ENCODE measurements at places on chromosomes 12 and 14.

DNA sequence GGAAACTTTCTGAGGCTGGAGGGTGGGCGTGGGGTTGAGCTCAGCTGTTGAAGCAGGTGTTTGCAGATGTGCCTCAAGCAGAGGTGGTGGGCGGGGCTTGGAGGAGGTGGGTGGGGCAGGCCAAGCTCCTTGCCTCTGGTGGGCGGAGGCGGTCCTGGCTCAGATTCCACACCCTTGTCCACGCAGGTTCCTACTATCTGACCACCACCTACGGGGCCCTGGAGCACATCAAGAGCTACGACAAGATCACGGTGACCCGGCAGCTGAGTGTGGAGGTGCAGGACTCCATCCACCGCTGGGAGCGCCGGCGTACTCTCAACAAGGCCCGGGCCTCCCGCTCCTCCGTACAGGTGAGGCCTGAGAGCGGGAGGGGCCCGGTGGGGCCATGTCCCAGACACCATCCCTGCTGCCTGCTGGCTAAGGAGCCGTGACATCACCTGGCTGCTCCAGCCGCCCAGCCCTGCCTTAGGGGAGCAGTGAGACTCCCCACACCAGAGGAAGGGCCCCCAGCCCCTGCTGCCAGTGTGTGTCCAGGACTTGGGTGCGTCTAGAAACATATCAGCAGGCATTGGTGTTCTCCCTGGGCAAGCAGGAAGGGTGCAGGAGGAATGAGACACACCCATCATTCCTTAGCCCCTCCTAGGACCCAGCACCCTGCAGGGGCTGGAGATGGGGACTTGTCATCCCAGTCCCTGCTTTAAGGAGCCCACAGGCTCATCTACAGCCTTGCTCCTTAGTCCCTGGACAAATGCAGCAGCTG lies 63.4 kb downstream of the LGMN start:
- no peak for DNase-seq

- DNase-seq = no peak
Observed at GRCh38 chr14:31170411-31170810, 37.2 kb downstream of the HECTD1 start.

GRCh38 chr12:132660052-132660451 lies 27.1 kb downstream of the POLE start:
- DNase-seq = no peak

DNA sequence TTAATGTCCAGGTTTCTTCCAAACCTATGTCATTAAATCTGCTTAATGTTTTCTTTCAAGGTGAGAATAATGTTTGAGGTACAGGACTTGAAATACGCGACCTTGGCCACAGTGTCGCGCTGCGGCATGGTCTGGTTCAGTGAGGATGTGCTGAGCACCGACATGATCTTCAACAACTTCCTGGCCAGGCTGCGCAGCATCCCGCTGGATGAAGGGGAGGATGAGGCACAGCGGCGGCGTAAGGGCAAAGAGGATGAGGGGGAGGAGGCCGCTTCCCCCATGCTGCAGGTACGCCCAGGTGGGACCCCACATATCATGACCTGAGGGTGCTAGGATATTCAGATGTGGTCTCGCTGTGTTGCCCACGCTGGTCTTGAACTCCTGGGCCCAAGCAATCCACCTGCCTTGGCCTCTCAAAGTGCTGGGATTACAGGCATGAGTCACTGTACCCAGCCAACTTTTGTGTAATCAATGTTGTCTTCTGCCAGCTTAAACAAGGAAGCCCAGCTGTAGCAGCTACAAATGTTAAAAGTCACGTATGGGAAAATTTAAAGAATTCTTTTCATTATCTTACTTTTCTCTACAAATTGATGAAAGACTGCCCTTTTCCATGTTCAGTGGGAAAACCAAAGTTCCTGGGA lies 50.8 kb downstream of the DYNC1H1 start:
- DNase-seq = no peak

DNA sequence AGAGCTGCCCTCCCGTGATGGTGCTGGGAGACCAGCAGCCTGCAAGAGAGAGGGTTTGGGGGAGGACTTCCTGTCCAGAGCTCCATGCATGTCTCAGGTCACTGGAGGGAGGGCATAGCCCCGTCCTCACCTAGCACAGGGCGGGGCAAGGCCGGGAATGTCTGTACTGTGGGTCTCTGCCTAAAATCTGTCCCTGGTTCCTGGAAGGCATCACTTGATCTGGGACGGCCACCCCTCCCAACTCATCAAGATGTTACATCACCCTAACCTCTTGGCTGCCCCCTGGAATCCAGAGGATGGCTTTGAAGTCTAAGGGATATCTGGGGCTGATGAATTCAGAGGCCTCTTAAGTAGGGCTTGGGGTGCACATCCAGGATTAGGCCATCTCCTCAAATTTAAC lies 37.0 kb upstream of the MEG3 start:
- DNase-seq = no peak

GRCh38 chr12:83092129-83092528 lies 405.4 kb downstream of the TMTC2 start:
- no peak for DNase-seq

GRCh38 chr12:121825041-121825523 lies 21.3 kb downstream of the SETD1B start:
- no peak for DNase-seq
